ENCODE measurements at places on chromosomes 6 and 20.

DNA sequence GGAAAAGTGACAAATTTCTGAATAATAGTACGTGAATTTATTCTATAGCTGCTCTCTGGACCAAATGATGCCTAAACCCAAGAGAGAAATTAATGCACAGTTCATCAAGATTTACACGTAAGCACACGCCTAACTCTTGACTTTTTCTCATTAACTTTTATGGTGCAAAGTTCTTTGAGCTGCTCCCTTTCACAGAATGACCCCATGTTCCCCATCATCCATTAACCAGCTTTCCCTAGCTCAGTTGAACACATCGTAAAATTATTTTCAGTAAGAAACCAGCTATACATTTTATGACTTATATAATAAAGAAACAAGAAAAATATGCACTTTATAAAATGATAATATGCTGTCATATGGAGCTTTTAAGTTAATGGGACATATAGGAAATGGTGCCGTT, 54.3 kb downstream of the ID4 start:
- DNase-seq, result no peak

DNA sequence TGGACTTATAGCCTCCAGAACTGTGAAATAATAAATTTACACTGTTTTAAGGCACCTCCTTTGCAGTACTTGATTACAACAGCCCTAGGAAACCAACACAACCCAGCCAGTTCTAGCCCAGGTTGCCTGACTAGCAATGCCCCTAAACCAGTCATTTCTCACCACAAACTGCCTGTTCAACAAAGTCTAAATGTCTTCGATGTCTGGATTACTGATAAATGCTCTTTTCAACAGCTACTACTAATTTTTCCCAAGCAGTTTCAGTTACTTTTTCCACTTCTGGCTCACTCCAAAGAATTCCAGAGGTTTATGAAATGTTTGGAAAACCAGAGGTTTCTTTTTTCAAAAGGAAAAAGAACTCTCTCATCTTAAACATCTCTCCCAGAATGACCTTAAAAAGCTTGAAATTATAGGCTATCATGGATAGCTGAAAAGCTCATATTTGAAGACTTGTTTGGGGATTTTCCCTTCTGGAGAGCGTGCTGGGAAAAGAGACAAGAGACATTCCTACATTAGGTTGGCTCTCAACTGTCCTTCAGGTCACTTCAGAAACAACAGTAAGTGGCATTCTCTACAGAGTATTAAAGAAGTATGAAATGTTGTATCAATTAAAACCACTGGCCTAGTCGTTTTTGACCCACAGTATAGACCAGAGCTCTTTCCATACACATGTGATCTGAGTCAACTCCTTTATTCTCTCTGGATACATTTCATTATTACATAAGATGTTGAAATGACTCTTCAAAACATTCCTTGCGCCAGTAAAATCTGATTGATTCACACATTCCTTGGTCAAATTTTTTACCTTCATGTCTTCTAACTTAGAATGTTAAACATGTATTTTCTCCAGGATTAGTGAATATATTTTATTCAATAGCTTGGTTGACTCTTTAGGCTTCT, 265.9 kb downstream of the COL12A1 start:
- DNase-seq, result no peak

DNA sequence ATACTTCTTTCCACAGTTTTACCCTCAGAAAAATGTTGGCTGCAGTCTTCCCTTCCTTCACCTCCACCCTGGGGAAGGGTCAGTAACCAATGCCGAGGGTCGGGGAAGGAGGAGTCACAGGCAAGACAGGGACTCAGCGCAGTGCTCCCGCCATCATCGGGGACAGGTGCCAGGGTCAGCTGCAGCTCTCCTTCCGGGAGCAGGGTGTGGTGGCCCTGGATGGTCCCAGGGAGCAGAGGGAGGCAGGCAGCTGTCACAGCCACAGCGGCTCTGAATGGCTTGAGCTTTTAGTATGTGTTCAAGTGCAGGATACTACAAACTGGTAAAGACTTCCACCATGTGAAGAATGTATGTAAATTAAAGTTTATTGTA, 26.0 kb upstream of the PI16 start:
- no peak for DNase-seq

GRCh38 chr20:48657426-48658197, 170.2 kb downstream of the PREX1 start:
- DNase-seq, result peak; percentile 80

- DNase-seq, result no peak
Measured at GRCh38 chr6:134080171-134080795, 27.9 kb upstream of the SLC2A12 start.

- no peak for DNase-seq
Measured at GRCh38 chr6:21091411-21091810, 502.1 kb upstream of the SOX4 start.

DNA sequence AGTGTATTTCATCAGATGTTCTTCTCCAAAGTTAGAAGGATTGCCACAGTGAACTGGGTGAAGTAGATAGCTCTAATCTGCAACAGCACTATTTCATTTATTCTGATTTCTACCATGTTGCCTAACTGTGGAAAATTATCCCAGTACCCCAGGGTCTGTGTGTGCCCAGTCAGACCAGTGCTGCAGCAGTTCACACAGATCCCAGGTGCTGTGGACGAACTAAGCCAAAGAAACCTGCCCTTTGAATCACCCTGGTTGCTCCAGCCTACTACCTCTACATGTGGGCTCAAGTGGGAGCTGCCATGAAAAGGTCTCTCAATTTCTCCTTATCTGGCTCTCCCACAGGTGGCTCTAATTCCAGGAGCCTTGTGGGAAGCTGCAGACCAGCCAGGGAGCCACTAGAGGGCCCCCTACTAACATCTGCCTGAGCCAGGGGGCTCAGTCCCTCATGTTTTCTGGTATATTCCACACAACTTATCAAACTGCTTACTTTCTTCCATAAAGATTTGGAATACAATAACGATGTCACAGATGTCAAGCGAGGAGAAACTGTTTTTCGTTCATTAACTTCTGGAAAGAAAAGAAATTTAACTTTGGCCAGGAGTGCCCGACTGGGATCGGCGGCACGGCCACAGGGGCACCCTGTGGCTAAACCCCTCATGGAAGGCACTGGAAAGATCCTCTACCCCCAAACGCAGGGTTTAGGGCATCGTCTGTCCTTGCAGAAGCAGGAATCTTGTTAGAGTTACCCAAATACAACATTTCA, 31.6 kb upstream of the LY86 start:
- peak; percentile 26 for DNase-seq

GRCh38 chr6:14694308-14694707, 551.6 kb upstream of the JARID2 start:
- no peak for DNase-seq

- DNase-seq, result no peak
Measured at GRCh38 chr6:123844011-123844410, 40.3 kb downstream of the NKAIN2 start.

- DNase-seq, result no peak
Measured at GRCh38 chr6:166412911-166413384, 30.2 kb upstream of the MPC1 start.

- DNase-seq, result no peak
Measured at GRCh38 chr20:18701969-18702368, 111.6 kb upstream of the SCP2D1 start.

All from hematopoietic multipotent progenitor cell treated with erythropoietin and hydrocortisone succinate and interleukin-3 and kit ligand, for 17 days (in vitro differentiated cells).